ENCODE measurements at places on chromosomes 7 and 10.

DNA sequence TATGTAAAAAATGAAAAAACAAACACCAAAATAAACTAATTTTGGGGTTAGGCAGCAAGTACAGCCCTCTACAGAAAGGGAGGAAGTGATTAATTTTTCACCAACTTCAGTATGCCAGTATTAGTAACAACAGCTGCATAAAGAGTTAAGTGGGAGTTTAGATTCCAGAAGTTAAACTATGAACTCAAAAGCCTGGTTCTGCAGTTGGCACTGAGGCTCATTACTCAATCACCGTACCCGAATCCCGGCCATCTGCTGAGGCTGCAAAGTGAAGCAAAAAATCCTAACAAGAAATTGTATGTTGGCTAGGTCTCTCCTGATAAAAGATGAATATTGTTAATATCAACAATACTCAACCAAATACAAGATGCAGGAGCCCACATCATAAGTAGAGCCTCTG lies 4.0 kb downstream of the NUDT5 start:
- H3K27me3 ChIP-seq = no peaks in the 10 kb centered on the region
- no peak overlapping the region for H3K27ac ChIP-seq
- no peak overlapping the region for H3K4me3 ChIP-seq
- no peaks in the 10 kb centered on the region for H3K36me3 ChIP-seq
- DNase-seq = no peak

DNA sequence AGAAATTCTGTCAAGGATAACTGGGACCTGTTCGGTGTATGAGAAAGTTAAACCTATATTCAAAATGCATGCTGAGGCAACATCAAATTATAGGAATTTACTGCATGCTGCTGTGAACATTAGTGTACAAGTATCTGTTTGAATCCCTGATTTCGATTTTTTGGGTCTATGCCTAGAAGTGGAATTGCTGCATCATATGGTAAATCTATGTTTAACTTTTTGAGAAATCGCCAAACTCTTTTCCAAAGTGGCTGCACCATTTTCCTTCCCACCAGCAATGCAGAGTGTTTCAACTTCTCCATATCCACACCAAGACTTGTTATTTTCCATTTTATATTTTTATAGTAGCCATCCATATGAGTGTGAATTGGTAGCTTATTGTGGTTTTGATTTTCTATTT lies 306.7 kb downstream of the GPR158 start:
- H3K27ac ChIP-seq = no peak overlapping the region
- H3K36me3 ChIP-seq = no peaks in the 10 kb centered on the region
- no peak for DNase-seq
- no peaks in the 10 kb centered on the region for H3K27me3 ChIP-seq

DNA sequence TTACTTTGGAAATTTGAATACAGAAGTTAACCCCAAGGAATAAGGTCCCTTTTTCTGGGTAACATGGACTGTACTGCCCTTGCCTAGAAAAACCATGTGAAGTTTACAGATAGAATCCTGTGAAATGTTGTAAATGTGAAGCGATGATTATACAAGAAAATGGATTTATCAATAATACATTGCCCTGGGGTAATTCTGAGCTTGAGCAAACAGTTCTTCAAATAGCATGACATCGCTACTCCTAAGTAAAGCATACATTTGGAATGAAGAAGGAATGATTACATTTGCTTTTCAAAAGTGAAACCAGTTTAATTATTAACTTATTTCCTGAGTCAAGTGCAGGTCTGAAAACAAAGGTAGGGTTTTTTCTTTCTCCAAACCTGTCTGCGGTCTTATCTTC lies 43.3 kb upstream of the FZD8 start:
- H3K4me3 ChIP-seq = no peak overlapping the region
- peaks cover 10% of the 10 kb centered on the region for H3K4me1 ChIP-seq
- no peaks in the 10 kb centered on the region for H3K36me3 ChIP-seq
- H3K27ac ChIP-seq = peak overlapping the region; percentile 6
- DNase-seq = no peak
- no peaks in the 10 kb centered on the region for H3K27me3 ChIP-seq

DNA sequence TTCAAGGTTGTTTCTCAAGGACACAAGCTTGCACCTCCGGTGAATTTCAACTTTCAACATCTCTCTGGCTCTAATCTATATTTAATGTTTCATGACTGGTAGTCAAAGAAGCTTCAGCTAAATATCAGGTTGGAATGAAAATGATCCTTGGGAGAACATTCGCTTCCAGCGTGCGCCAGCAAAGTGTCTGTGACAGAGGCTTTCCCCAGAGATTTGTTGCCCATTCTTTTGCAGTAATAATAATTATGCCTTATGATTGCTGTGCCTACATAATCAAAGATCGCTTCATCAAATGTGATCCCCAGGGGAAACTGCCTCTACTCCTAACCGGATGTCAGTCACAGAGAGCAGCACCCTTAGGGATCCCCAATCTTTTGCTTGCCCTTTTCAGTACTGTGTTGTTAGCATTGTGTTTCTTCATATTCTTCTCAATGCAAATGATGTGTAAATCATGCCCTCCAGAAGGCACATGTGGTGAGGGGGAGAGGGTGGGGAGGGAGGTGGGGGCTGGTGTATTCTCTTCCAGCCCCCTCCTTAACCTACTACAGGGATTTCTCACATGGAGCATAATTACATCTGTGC lies 30.5 kb downstream of the FZD1 start:
- H3K4me1 ChIP-seq = peaks cover 16% of the 10 kb centered on the region
- no peak overlapping the region for H3K4me3 ChIP-seq
- no peak for DNase-seq
- peak overlapping the region; percentile 8 for H3K27ac ChIP-seq

DNA sequence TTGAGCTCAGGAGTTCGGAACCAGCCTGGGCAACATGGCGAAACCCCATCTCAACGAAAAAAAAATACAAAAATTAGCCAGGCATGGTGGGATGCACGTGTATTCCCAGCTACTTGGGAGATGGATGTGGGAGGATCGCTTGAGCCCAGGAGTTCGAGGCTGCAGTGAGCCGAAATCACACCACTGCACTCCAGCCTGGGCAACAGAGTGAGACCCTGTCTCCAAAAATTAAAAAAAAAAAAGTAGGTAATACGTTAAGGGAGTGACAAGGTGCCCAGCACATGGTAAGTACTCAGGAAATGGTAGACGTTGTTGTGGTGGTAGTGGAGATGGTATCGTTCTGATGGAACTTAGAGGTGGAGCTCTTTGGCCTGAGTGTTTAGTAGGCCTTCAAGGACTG lies 41.0 kb upstream of the XPNPEP1 start:
- H3K4me3 ChIP-seq = no peak overlapping the region
- H3K4me1 ChIP-seq = peaks cover 65% of the 10 kb centered on the region
- no peak overlapping the region for H3K27ac ChIP-seq
- H3K36me3 ChIP-seq = no peaks in the 10 kb centered on the region
- no peak for DNase-seq

GRCh38 chr10:110972231-110973134 lies 53.1 kb downstream of the SHOC2 start:
- no peaks in the 10 kb centered on the region for H3K27me3 ChIP-seq
- peaks cover 18% of the 10 kb centered on the region for H3K4me1 ChIP-seq
- H3K36me3 ChIP-seq = no peaks in the 10 kb centered on the region
- H3K27ac ChIP-seq = peak overlapping the region; percentile 35

- no peak overlapping the region for H3K27ac ChIP-seq
- DNase-seq = no peak
- H3K4me1 ChIP-seq = peaks cover 27% of the 10 kb centered on the region
- no peak overlapping the region for H3K4me3 ChIP-seq
- H3K36me3 ChIP-seq = peaks cover 10% of the 10 kb centered on the region
Observed at GRCh38 chr10:119166564-119166963, 1.1 kb upstream of the SFXN4 start.

DNA sequence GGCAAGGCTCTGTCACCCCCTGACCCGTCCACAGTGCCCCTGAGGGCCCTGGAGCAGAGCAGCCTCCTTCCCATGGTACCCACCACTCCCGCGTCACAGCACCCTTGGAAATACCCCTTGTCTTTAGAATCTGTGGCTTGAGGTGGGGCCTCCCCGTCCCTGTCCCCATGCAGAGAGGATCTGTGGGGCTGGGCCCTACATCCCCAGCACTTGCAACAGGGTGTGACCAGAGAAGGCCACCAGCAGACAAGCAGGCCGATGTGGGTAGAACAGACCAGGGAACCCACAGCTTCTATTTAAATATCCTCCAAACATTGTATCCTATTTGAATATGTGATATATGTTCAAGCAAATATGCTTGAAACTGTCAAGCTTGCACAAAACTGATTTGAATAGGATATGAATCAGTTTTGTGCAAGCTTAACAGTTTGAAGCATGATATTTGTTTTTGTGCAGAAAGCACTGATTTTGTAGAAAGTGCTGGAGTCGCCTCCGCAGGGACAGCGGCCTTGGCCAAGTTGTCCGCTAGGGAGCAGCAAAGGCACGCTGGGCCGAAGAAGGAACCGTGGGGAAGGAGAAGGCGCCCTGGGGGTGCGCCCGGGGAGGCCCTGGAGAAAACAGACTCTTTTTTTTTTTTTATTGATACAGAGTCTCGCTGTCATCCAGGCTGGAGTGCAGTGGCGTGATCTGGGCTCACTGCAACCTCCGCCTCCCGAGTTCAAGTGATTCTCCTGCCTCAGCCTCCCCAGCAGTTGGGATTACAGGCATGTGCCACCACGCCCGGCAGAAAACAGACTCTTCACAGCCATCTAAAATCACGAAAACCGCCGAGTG lies 2.2 kb downstream of the CFAP46 start:
- no peak overlapping the region for H3K4me3 ChIP-seq
- H3K27ac ChIP-seq = no peak overlapping the region
- no peaks in the 10 kb centered on the region for H3K36me3 ChIP-seq

GRCh38 chr7:151764056-151764920 lies 112.6 kb downstream of the PRKAG2 start:
- H3K4me3 ChIP-seq = no peak overlapping the region
- no peak overlapping the region for H3K27ac ChIP-seq
- no peaks in the 10 kb centered on the region for H3K27me3 ChIP-seq

DNA sequence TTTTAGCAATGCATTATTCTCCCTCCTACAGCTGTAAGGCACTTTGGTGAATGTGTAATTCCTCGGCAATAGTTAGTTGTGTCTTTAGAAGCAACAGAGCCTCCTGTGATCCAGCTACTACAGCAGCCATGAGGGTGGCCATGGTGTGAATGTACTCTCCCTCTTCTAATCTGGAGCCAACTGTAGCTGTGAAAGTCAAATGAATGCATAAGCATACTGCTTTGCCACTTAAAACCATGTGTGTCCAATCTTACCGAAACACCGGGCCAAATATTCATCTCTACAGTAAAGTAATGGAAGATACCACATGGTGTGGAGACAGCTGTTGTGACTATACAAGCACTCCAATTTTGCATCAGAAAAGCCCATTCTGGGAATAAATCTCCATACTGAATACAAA lies 195.0 kb downstream of the DNAJC1 start:
- no peak overlapping the region for H3K27ac ChIP-seq
- no peaks in the 10 kb centered on the region for H3K27me3 ChIP-seq

DNA sequence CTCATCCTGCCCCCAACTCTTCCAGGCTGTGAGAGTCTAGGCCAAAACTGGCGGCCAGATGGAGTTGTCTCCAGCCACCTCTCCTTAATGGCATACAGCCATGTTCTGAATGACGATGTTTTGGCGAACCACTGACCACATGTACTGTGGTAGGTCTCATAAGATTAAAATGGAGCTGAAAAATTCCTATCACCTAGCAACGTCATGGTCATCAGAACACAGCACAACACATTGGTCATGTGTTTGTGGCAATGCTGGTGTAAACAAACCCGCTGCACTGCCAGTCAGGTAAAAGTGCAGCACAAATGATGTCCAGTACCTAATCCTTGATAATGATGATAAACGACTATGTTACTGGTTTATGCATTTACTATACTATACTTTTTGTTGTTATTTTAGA lies 290.0 kb upstream of the MKI67 start:
- DNase-seq = no peak
- no peaks in the 10 kb centered on the region for H3K36me3 ChIP-seq
- no peak overlapping the region for H3K27ac ChIP-seq
- H3K4me1 ChIP-seq = no peaks in the 10 kb centered on the region

GRCh38 chr10:69124563-69125268 lies 738 bp downstream of the VPS26A start:
- peak overlapping the region; percentile 49 for H3K4me3 ChIP-seq
- H3K4me1 ChIP-seq = peaks cover 20% of the 10 kb centered on the region
- H3K36me3 ChIP-seq = no peaks in the 10 kb centered on the region
- H3K27me3 ChIP-seq = no peaks in the 10 kb centered on the region
- peak overlapping the region; percentile 97 for H3K27ac ChIP-seq

GRCh38 chr7:27162561-27163287 lies 2.6 kb downstream of the HOXA9 start:
- no peak overlapping the region for H3K4me3 ChIP-seq
- H3K27ac ChIP-seq = no peak overlapping the region
- no peaks in the 10 kb centered on the region for H3K36me3 ChIP-seq
- H3K27me3 ChIP-seq = peaks cover 69% of the 10 kb centered on the region

DNA sequence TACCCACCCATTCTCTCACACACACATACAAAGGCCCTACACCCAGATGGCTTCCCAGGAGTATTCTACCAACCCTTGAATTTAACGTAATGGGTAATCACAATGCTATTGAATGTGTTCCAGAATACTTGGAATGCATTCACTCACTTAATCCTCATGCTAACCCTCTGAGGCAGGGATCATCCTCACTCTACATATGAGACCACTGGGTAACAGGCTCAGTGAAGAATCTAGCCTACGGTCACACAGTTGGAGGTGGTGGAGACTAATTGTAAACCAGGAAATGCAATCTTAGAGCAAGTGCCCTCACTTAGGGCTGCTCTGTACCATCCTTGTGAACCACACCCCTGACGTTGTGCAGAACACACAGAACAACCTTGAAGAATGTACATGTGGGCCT lies 87.5 kb downstream of the PPP1R3C start:
- no peak overlapping the region for H3K4me3 ChIP-seq
- no peaks in the 10 kb centered on the region for H3K27me3 ChIP-seq
- no peak overlapping the region for H3K27ac ChIP-seq

GRCh38 chr10:102064503-102064867 lies 664 bp upstream of the HPS6 start:
- H3K36me3 ChIP-seq = no peaks in the 10 kb centered on the region
- H3K4me1 ChIP-seq = peaks cover 35% of the 10 kb centered on the region
- H3K27me3 ChIP-seq = no peaks in the 10 kb centered on the region
- H3K4me3 ChIP-seq = no peak overlapping the region
- H3K27ac ChIP-seq = peak overlapping the region; percentile 94
- no peak for DNase-seq

DNA sequence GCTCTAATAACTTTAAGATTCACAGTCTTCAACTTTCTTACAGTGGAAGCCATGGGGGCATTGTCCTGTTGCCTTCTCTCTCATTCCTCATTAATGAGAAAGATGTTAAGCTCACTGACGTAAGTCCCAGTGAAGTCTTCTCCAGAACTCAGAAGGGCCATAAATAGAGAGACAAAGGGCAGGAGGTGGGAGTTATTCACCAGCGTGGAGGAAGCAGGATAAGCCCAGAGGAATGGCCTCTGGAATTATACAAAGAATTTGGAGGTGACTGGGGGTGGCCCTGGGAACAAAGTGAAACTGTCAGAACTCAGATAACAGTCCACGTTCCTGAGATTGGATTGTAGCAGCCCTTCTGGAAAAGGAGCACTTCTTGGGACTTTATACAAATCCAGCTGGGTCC lies 52.4 kb downstream of the SORBS1 start:
- peaks cover 56% of the 10 kb centered on the region for H3K4me1 ChIP-seq
- no peak overlapping the region for H3K4me3 ChIP-seq
- peak overlapping the region; percentile 37 for H3K27ac ChIP-seq
- no peaks in the 10 kb centered on the region for H3K36me3 ChIP-seq
- H3K27me3 ChIP-seq = no peaks in the 10 kb centered on the region
- no peak for DNase-seq
